Activated CD4-positive, alpha-beta memory T cell treated with anti-CD3 and anti-CD28 coated beads for 36 hours (primary cell): ENCODE measurements at places on chromosomes 11 and 22. TPM values are rescaled to one million over a fixed set of nuclear protein-coding genes. Genes with fewer than 3 reads are reported as not detected.

DNA sequence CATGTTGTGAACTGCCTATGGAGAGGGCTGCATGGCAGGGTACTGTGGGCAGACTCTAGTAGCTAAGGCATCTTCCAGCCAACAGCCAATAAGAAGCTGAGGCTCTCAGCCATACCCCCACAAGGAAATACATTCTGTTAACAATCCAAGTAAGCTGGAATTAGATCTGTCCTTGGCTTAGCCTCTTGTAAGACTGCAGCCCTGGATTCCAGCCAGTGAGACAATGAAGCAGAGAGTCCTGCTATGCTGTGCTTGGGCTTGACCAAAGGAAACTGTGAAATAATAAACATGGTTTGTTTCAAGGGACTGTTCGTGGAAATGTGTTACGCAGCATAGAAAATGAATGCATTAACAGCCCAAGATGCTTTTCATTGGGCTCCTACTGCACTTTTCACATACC, 1097.4 kb upstream of the CCDC90B start:
- no peaks in the 10 kb centered on the region for H3K4me1 ChIP-seq
- no peaks in the 10 kb centered on the region for H3K27me3 ChIP-seq
- no peaks in the 10 kb centered on the region for H3K36me3 ChIP-seq
- H3K27ac ChIP-seq = no peak overlapping the region
- no peak for DNase-seq

DNA sequence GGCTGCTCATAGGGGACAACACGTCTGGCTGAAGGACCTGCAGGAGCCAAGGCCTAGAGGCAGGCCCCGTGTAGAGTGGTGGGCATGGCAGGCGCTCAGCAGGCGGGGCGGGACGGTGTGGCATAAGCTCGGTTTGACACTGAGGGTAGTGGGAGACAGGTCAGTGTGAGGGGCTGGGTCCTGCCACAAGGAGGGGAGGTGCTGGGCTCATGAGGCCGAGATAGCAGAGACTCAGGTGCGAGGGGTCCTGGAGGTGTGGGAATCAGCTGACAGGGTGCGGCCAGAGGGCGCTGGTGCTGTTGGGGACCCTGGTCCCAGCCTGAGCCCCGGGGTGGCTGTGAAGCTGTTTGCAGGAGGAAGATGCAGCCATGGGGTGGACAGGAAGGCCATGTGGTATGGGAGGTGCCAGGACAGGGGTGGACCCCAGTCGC, 6.7 kb downstream of the SLC22A12 start:
- H3K4me1 ChIP-seq = no peaks in the 10 kb centered on the region
- no peaks in the 10 kb centered on the region for H3K36me3 ChIP-seq
- no peak overlapping the region for H3K27ac ChIP-seq
- H3K4me3 ChIP-seq = no peak overlapping the region
- DNase-seq = no peak
- H3K27me3 ChIP-seq = no peaks in the 10 kb centered on the region

DNA sequence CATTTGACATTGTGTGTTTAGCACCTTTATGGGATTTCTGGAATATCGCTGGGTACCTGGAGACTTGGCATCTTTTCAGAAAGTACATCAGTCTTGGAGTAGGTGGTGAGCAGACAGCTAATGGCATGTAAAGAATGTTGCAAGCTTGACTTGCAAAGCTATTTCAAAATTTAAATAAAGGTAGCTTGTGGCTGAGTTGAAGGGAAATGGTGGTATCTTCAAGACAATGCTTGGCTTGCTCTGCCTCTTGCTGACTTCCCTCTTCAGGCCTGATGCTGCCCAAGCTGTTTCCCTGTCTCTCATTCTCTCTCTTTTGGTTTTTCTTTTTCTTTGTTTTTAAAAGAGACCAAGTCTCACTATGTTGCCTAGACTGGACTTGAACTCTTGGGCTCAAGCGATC, 13.2 kb downstream of the ZNRF3 start:
- H3K27me3 ChIP-seq = peaks cover 7% of the 10 kb centered on the region
- H3K36me3 ChIP-seq = no peaks in the 10 kb centered on the region
- H3K4me3 ChIP-seq = no peak overlapping the region
- H3K4me1 ChIP-seq = peaks cover 11% of the 10 kb centered on the region

DNA sequence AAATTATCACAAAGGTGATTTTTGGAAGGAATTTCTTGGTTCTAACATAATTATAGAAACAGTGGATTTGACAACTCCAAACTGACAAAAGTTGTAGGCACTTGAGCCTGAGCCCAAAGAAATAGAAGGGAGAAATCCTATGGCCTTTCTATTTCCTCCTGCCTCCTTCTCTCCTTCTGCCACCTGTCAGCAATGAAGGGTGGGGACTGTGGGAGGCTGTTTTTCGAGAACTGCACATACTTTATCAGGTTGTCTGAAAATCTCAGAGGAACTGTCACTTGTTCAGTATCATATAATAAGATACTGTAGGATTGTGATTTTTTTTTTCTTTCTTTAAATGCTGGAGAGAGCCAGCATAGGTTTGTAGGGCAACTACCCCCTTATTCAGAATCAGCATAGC, 187.9 kb upstream of the SESN3 start:
- DNase-seq = no peak
- H3K4me1 ChIP-seq = peaks cover 4% of the 10 kb centered on the region
- no peak overlapping the region for H3K4me3 ChIP-seq
- no peaks in the 10 kb centered on the region for H3K36me3 ChIP-seq
- no peaks in the 10 kb centered on the region for H3K27me3 ChIP-seq

GRCh38 chr11:113651023-113651422, 55.1 kb downstream of the TMPRSS5 start:
- peaks cover 9% of the 10 kb centered on the region for H3K27me3 ChIP-seq
- no peak overlapping the region for H3K27ac ChIP-seq
- H3K4me1 ChIP-seq = no peaks in the 10 kb centered on the region
- no peak overlapping the region for H3K4me3 ChIP-seq
- DNase-seq = no peak

The INS gene
- total RNA-seq = not detected

The TEX12 gene
- 0.29 TPM for total RNA-seq

The MED19 gene
- total RNA-seq = 12.9 TPM
